ENCODE measurements at places on chromosomes 3 and 15.

DNA sequence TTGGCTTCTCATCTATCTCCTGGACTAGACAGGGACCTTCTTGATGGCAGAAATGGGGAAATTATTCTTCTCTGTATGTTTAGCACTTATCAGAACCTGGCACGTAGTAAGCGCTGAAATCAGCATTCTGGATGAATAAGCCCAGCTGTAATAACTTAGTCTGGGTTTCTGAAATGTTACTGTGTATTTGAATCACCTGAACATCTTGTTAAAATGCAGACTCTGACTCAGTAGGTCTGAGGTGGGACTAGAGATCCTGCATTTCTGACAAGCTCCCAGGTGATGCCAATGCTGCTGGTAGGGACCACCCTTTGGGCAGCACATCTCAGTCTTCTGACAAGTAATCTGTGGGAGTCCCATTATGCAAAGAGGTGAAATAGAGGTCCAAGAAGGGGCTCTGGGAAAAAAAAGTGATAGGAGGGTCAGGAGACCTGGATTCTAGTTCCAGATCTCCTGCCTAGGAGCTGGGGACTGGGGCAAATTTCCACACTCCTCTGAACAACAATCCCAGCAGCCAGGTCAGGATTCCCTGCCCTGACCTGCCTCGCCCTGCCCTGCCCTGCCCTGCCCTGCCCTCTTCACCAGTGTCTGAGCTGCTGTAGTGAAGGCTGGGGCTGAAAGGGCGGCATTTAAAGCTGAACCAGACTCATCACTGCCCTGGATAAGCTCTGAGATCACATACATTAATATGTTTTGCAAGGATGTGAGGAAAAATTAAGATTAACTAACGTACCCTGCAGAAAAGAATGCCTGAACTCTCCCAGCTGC, 17.2 kb upstream of the SLC6A11 start:
- no peak for DNase-seq

DNA sequence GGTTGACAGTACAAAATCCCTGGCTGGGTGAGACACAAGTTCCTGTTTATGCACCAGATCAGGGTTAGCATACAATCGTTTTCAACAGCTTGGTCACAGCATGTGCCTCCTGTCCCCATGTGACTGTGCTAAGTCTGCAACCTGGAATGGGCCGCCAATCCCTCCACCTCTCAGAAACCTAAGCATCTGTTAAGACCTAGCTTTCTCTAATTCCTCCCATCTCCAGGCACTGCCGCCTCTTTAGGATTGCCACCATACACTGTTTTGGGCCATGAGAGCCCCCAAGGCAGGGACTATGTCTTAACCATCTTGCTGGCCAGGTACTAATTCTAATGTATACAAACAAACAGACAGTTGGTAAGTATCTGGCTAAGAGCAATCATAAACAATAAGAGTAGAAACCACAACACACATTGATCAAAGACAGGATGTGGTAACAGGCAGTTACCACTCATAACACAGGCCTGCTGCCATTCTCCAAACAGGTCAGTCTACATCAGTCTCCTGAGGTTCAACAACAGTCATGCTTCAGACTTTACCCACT, 25.6 kb downstream of the SEC22C start:
- no peak for DNase-seq

DNA sequence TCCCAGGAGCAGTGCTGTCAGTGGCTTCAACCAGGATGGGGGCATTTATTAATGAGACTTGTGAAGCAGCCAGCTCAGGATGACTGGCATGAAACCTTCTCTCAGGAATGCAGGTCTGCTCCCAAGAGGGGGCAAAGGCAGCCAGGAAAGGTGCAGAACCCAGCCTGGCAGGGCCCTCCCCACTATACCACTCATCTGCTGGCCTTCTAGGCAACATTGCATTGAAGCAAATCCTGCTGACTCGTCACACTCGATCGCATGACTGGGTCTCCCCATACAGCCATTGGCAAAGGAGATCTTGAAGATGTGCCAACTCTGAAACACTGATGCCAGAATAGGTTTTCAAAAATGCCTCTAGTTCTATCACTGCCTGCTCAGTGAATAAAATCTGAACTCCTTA, 65.7 kb upstream of the CMTM7 start:
- no peak for DNase-seq

- DNase-seq: no peak
Measured at GRCh38 chr3:106302451-106303221, 433.8 kb upstream of the CBLB start.

- no peak for DNase-seq
Measured at GRCh38 chr15:59217876-59218498, 11.3 kb downstream of the LDHAL6B start.

- DNase-seq: no peak
Measured at GRCh38 chr3:104411757-104412156, 955.0 kb upstream of the ALCAM start.
